ENCODE measurements at places on chromosomes 5 and 9. TPM values are rescaled to one million over a fixed set of nuclear protein-coding genes. Genes with fewer than 3 reads are reported as not detected.

The TSSK1B gene
- 0.20 TPM for total RNA-seq

The PAEP gene
- not detected for total RNA-seq

The ENTPD2 gene
- 41.1 TPM for total RNA-seq

The SLC12A7 gene
- total RNA-seq: 344 TPM

The ADRB2 gene
- total RNA-seq: 3.4 TPM

The OLFM1 gene
- 13.4 TPM for total RNA-seq

The DPYSL3 gene
- total RNA-seq: 94.6 TPM

The BTNL8 gene
- 47.3 TPM for total RNA-seq

DNA sequence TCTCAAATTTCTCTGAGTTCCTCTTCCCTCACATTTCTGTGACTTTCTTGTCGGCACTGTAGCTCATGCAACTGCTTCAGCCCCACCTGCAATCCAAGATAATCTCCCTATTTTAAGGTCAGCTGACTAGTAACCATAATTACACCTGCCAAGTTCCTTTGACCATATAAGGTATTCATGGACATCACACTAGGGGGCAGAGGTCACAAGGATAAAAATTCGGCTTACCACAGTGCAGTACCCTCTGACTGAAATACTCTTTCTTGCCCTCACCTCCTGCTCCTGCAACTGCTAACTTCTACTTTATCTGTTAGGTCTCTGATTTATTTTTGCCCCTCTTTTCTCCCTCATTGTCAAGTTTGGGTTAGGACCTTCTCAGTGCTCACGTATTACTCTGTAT, 144.2 kb downstream of the GDNF start:
- DNase-seq: no peak

DNA sequence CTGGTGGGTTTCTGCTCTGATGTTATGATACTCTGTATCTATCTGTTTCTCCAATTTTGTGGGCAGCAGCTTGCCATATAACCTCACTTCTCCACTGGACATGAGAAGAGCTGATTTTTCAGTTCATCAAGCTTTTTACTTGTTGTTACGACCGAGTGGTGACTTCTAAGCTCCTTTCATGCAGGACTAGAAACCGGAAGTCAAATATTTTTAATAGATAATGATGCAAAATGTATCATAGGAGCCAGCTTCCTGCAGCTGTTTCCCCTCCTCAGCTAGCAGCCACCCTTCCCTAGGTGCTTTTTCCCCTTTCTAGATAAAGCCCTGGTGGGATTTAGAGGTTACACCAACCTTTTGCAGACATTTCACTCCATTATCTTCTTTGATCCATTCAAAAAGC, 17.0 kb upstream of the ADAM19 start:
- no peak for DNase-seq

DNA sequence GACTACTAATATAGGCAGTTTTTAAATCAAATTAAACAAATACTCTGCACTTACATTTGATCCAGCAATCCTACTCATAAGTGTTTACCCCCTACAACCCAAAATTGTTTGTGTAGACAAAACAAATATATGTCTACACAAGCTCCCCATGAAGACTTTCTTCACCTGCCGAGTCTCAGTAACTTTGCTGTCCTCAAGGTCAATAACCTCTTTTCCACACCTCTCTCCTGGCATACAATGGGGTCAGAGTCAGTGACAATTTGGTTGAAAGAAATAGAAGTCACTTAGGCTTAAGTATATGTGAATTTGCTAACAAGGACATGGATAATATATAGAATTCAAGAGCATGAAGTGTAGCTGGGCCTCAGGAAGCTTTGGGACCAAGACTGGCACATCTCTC, 29.1 kb downstream of the APBA1 start:
- DNase-seq: no peak

- DNase-seq: no peak
These were observed 161.7 kb downstream of the RANBP17 start for GRCh38 chr5:171023508-171023907.

DNA sequence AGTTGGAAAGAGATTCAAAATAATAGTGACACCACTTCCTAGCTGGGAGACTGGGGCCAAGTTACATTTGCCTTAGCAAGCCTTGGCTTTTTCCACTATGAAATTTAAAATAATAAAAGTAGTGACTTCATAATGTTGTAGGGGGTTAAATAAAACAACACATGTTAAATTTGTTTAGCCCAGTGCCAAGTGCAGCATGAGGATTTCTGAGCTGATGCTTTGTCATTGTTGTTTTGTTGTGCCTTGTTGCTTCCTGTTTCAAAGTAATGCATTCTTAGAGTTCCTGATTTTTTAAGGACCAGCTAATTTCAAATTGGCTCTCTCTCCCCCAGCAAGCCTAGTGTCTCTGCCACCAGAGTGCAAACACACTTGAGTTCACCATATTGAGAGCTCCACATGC, 270.7 kb upstream of the PAPPA start:
- no peak for DNase-seq

DNA sequence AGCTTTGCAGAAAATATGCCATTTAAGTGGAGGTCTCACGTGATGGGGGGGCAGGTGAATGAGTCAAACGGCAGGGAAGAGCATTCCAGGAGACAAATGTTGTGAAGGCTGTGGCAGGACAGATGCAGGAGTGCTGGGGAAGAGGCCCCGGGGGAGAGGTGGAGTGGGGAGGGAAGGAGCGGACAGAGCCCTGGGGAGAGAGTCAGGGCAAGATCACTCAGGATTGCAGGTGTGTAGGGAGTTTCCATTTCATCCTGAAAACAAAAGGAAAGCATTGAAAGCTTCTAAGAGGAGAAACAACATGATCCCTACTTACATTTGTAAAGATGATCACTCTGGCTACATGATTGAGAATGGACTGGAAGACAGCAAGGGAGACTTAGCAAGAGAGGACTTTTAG, 323.3 kb downstream of the ASTN2 start:
- no peak for DNase-seq

- no peak for DNase-seq
These were observed 54.6 kb downstream of the LRRC70 start for GRCh38 chr5:62633243-62633642.

DNA sequence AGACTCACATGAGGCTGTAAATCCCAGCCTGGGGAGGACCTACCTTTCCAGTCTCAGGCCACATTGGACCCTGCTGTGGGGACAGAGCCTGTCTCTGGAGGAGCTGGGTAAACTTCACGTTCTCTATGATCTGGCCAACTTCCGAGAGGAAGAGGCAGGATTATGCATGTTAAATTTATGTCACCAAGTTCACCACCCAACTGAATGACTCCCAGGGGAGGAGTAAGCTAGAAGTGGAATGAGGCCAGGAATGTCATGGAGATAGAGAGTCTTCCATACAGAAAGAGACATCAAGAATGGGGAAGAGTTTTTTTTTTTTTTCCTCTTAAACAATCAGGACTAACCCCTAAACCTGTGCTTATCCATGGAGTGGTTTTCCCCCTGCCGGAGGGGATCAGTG, 90.3 kb upstream of the PALM2AKAP2 start:
- DNase-seq: no peak

- DNase-seq: no peak
These were observed 50.9 kb downstream of the VCAN start for GRCh38 chr5:83522446-83522845.

DNA sequence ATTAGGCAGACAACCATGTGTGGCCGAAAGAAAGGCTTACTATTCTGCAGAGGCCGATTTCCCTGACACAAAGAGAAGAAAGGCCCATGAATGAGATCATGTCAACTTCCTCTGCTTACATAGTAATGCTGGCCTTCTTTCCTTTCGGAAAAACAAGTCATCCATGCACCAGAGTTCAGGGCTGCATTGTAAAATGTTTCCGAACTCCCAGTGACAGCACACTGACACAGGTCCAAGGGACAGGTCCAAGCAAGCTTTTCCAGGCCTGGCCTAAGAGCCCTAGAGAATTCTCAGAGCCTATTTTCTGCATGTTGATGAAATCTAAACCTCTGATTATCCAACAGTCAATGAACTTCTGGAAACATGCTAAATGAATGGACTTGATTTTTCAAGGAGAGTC, 140.9 kb downstream of the ZNF608 start:
- DNase-seq: peak; percentile 34

- peak; percentile 34 for DNase-seq
These were observed at the start of gene TNC for GRCh38 chr9:115117999-115118878. TSS of gene TNC (minus strand) at chr9:115118157. CDS start at chr9:115091018, 27,139 bp downstream.

GRCh38 chr5:167699432-167699831, 592.0 kb upstream of the WWC1 start:
- DNase-seq: peak; percentile 44

GRCh38 chr5:57441557-57441956, 41.1 kb downstream of the ACTBL2 start:
- no peak for DNase-seq

DNA sequence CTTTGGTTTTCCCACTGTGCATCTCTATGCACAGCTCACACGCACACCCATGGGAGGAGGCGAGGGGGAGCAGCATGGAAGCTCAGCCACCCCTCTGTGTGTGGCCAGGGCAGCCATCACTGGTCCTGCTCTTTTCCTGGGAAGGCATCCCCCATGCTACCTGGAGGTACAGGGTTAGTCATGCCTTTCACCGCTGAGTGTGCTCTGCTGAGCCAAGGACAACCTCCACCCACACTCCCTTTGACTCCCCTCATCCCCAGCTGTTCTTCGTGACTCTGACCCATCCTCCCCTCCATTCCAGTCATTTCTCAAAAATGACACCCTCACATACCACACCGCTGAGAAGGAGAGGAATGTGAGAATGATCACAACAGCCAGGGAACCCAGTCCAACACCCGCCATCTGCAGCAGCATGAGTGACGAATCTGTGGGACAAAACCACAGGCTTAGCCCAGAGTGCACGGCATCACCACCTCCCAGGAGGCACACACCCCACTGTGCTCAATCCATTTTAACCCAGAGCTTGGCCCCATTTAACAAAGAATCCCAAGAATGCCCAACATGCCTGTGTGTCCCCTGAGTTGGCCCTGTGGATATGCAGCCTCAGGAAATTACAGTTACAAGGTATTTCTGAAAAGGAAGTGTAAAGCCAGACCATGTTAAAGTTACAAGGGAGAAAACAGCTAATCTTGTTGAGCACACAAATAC, 133.4 kb downstream of the SUSD1 start:
- DNase-seq: no peak

DNA sequence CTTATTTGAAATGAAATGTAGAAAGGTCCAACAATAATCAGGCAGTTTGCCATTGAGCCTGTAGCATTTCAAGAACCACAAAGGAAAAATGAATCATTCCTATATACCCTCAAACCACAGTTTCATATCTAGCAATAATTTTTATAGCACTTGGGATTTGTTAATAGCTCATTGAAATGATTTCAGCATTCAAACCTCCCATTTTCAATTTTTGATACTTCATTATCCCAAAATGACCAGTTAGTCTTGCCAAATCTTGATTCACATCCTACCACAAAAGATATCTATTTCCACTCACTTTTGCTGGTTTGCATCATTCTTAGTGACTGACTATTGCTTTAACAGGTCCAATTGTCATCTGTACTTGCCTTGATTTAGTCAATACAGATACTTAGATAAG, 790.1 kb downstream of the TLE1 start:
- no peak for DNase-seq

GRCh38 chr9:89884356-89885083, 279.7 kb downstream of the GADD45G start:
- DNase-seq: peak; percentile 8

- no peak for DNase-seq
These were observed 53.6 kb downstream of the RXRA start for GRCh38 chr9:134379831-134380365.

DNA sequence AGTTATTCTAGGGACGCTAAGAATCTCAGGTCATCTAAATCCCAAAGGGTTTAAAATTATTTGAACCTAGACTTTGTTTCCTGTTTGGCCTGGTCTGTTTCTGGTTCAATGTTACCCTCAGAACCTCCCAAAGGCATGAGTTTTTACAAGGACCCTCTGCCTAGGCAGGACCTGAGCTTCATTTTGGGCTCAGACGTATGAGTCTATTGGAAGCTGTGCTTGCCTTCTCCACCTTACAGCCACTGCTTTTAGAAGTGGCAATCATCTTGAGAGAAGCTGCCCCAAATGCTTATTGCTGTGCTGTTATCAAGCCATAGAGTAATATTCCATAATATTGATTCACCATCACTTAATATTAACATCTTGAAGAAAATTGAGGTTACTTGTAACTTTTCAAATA, 510.4 kb downstream of the TLE4 start:
- DNase-seq: no peak

All from mucosa of gallbladder (tissue), 1 donor.